ENCODE measurements at places on chromosomes 1 and 21. TPM values are rescaled to one million over a fixed set of nuclear protein-coding genes. Genes with fewer than 3 reads are reported as not detected.

The GOLT1A gene
- not detected for total RNA-seq

GRCh38 chr1:67312615-67313014, 4.9 kb downstream of the IL12RB2 start:
- no peak for DNase-seq

DNA sequence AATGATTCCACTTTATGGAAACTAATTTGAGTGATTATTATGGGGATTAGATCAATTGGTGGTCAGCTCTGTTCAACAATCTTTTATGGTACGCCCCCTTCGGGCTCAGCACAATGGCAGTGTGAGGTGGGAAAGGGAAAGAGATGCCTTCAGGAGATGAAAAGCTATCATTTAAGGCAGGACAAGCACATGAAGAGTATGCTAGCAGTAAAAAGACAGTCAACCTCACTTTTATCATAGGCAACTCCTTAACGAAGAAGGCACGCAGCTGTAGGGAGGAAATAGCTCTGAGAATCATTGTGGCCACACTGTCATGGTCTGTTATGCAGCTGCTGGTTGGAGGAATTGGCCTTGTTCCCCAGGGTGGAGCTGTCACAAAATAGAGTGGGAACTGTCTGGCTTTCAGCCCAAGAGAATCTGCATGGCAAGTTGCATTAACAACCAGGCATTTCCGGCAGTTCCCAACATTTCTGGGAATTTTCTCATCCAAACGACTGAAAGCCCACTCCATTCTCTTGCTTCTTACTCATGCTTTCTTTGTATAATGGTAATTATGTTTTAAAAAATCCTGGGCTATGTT, 54.4 kb upstream of the BCL10 start:
- peak; percentile 71 for DNase-seq

- DNase-seq, result peak; percentile 24
These were observed 642 bp downstream of the SLC30A7 start for GRCh38 chr1:100896481-100896982.

GRCh38 chr1:22949822-22950331, 22.8 kb downstream of the LACTBL1 start:
- no peak for DNase-seq

DNA sequence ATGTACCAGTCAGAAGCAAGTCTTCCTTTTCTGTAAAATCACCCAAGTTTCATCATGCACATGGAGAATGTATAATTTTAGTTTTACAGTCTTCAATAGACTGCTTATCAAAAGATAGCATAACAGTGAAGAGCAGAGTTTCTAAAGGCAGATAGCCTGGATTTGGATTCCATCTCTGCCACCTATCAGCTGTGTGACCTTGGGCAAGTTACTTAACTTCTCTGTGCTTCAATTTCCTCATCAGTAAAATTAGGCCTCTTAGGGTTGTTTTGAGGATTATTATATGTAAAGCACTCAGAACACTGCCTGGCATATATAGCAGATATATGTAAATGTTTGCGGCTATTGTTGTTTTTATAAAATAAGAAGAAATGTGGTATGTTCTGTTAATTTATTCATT, 38.9 kb downstream of the PTGFRN start:
- no peak for DNase-seq

DNA sequence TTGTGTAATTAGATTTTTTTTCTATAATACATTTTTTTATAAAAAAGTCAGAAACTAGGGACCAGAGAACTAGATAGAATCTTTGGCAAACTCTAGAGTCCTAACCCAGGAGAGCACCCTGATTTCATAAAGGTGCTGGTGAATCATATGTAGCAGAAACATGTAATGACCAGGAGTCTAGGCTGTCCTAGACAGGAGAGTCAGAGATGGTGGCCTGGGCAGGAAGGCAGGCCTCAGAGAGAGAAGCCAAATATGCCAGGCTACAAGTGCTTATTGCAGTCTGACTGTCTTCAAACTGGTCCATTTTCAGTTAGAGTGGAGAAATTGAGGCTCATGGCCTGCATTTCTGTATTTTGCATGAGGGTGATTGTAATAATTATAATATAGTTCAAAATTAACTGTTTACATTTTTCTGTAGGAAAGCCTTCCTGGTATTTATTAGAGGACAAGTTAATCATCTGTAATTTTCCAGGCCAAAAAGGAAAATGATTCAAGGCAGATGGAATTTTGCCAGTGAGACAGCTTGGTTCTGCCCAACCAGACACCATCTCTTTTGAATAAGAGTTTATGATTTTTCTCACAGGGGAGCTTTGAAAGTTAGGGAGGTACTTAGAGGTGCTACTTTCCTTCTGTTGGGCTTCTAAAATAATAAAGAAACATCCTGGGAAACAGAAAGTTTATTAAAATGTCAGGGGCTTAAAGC, 129.8 kb downstream of the S1PR1 start:
- DNase-seq, result no peak

All from left cardiac atrium (tissue), 4 donors.